ENCODE measurements at places on chromosomes 16 and 17.

DNA sequence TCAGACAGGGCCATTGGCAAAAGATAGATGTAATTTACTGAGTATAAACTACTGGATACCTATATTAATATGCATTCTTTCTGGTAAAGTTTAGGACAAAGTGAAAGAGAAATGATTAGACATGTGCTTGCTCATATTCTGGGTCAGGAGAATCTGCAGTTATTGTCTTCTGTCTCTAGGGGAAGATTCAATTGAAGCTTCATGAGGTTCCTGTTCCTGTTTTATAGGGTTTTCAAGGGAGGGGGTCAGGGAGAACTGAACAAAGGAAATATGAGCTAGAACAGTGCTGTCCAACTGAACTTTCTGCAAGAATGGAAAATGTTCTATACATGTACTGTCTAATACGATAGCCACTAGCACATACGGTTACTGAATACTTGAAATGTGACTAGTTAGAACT is 59.3 kb upstream of the CORO6 start:
- DNase-seq = no peak

- DNase-seq = no peak
Observed at GRCh38 chr17:66542967-66543520, 240.6 kb downstream of the PRKCA start.

DNA sequence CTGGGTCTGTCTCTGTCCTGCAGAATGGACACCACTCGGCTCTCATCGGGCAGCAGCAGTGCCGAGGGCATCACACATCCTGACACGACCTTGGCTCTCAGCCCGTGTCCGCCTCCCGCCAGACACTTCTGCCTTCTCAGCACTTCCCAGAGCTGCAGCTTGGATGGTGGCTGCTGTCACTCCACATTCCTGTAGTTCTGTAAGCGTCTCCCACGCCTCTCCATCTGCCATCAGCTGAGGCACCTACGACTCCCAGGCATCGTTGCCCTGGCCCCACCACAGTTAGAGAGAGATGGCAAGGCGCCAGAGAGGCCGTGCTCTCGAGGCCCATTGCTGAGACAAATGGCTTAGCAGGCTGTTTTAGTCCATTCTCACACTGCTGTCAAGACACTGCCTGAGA is 195.9 kb upstream of the CHMP6 start:
- DNase-seq = no peak

GRCh38 chr16:72805486-72805885 is 242.4 kb downstream of the ZFHX3 start:
- DNase-seq = no peak

DNA sequence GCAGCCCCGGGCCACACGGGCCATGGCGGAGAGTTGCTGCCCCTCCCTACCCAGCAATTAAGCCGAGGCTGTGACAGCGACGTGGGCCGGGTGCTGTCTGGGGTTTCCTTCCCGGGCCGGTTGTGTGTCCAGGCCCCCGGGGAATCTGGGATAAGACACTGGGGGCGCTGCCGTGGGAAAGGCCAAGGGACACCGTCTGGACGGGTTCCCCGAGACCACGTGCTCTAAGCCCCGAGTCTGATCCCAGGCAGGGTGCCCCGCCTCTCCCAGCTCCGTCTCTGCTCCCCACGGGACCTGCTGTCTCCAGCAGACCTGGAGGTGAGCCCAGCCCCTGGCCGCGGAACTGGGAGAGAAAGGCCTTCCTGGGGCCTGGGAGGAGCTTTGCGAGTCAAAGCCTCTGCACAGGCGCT is 92.2 kb downstream of the IRX3 start:
- no peak for DNase-seq

Data from naive thymus-derived CD8-positive, alpha-beta T cell (primary cell).